ENCODE measurements at places on chromosomes 2 and 18. TPM values are rescaled to one million over a fixed set of nuclear protein-coding genes. Genes with fewer than 3 reads are reported as not detected.

Gene KCNJ3
- total RNA-seq: 1.2 TPM

Gene REG1B
- not detected for total RNA-seq

Gene GKN2
- not detected for total RNA-seq

Gene RASGRP3
- total RNA-seq: 9.6 TPM

Gene CNDP1
- total RNA-seq: not detected

Gene NYAP2
- not detected for total RNA-seq

Gene UGT1A10
- not detected for total RNA-seq

Gene DSG2
- 11.4 TPM for total RNA-seq

Gene TTC32
- total RNA-seq: 18.3 TPM

Gene VWC2L
- total RNA-seq: not detected

Gene ALK
- 0.94 TPM for total RNA-seq

DNA sequence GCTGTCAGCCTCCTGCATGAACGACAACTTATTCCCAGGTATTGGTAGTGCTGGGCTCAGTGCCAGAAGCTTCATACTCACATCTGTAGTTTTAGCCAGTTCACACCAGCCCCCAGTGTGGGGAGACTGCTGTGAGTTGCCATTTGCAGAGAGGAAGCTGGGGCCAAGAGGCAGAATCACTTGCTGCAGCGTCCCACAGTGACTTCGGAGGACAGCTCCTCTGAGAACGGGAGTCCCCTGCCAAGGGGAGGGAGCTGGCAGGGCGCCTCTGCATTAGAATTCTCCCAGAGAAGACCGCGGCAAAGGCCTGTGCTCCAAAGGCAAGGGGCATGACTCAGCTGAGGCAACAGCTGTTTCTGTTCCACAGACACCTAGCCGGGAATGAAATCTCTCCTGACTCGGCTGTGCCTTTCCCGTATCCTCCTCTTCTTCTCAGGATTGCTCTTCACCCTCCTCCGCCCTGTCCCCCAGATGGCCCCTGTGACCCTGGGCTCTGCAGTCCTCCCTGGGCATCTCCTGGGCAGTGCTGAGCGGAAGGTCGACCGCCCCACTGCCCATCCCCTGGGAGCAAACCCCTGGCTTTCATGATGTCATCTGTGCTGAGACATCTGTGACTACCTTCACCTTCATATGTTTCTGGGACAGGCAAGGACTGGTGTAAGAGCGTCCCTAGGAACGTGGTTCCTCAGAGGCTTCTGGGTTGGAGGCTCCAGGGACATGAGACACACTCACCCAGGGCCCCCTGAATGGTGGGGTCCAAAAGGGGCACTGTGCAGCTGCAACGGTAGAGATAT is 18.0 kb downstream of the MAL start:
- peak; percentile 96 for ATAC-seq

DNA sequence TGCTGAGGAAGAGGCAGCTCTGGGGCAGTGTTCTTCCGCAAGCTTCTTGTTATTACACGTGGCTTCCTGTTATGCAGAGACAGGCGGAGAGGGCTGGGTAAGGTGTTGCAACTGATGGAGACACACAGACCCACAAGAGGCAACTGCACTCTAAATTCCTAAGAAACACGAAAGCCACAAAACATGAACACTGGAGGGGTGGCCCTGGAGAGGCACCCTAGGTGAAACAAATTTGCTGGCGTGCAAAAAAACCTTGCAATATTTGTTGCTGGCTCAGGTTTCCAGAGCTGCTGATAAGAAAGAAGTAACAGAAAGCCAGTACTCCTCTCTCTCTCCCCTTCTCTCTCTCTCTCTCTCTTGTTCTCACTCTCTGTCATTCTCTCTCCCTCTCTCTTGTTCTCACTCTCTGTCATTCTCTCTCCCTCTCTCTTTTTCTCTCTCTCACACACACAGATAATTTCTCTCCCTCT is 31.8 kb downstream of the ARHGAP25 start:
- ATAC-seq: peak; percentile 63

- no peak for ATAC-seq
Observed at GRCh38 chr18:74589811-74590210, 7.9 kb upstream of the ZNF407 start.

- ATAC-seq: no peak
Observed at GRCh38 chr18:2471523-2471922, 99.8 kb downstream of the METTL4 start.

- ATAC-seq: no peak
Observed at GRCh38 chr2:223549215-223549614, 52.9 kb downstream of the SCG2 start.

- no peak for ATAC-seq
Observed at GRCh38 chr2:174764280-174765255, at the start of gene CHRNA1. TSS of gene CHRNA1 (minus strand) at chr2:174764472. CDS start at chr2:174764394, 78 bp downstream.

- no peak for ATAC-seq
Observed at GRCh38 chr18:59501920-59502273, 142.8 kb upstream of the LMAN1 start.

DNA sequence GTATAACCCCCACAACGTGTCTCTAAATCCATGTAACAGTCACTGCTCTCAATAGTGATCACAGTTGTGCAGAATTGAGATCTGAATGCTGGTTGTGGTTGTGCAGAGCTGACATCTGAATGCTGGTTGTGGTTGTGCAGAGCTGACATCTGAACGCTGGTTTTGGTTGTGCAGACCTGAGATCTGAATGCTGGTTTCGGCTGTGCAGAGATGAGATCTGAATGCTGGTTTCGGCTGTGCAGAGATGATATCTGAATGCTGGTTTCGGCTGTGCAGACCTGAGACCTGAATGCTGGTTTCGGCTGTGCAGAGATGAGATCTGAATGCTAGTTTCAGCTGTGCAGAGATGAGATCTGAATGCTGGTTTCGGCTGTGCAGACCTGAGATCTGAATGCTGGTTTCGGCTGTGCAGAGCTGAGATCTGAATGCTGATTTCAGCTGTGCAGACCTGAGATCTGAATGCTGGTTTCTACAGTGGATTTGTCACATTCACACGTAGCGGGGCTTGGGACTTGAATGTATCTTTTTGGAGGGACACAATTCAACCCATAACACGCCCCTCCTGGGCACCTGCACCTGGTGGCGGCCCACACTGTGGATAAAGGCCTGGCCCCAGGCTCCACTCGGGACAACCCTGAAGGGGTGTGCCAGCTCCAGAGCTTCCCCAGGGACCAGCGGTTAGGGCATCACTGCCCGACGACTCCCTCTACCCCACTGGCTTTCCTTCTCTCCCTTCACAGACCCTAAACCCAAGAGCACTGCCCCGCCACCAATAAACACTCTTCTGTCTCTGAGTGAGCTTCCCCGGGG is 51.1 kb upstream of the SLC66A3 start:
- no peak for ATAC-seq

- no peak for ATAC-seq
Observed at GRCh38 chr18:59737776-59738300, 40.6 kb upstream of the CCBE1 start.

- peak; percentile 51 for ATAC-seq
Observed at GRCh38 chr2:191857259-191857805, 10.4 kb upstream of the CAVIN2 start.

DNA sequence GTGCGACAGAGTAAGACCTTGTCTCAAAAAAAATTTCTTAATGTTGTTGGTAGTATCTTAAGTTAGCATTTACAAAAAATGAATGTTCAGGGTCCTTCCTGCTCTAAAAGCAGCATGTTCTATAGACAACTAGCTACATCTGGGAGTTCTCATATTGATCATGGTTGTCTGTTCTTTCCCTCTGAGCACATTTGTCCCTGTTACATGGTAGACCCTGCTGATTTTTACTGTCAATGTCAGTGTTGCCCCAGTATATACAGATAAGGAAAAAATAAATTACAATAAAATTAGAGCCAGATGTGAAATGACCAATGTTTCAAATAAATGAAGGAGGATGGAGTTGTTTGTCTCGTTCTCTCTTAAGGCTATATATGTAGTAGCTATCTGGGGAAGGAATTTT is 63.2 kb downstream of the KCMF1 start:
- ATAC-seq: no peak

DNA sequence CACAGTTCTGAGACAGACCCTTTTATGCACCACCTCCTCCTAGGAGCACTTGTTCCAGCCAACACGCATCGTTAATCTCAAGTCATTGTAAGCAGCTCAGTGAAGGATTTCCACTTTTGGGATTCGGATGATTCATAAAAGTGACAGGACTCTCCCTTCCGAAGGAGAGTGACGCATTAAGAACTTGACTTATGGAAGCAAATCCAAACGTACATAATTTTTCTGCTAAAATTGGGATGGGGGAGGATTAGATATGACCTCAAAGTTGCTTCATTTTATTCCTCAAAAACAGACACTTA is 165.7 kb downstream of the TWIST2 start:
- no peak for ATAC-seq

- no peak for ATAC-seq
Observed at GRCh38 chr2:14516844-14517243, 115.7 kb upstream of the LRATD1 start.

- peak; percentile 91 for ATAC-seq
Observed at GRCh38 chr2:205947621-205948495, 138.1 kb downstream of the INO80D start.

GRCh38 chr2:121562269-121563176 is 31.8 kb downstream of the RNU4ATAC start:
- ATAC-seq: no peak

DNA sequence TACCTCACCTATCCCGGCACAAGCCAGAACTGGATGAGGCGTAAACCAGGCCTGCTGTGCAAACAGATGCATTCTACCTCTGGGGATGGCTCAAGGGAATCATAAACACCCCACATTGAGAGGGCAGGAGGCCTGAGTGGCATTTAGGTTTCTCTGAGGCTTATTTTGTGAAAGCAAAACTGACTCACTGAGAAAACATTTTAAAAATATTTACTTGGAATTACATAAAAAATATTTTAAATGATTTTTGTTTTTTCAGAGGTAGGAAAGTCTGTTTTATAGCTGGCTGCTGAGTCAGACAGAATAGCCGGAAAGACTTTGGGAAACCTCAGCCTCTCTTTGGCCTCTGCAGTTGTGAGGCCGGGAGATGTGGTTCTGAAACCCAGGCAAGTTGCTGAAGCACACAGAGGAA is 244.1 kb downstream of the NCKAP5 start:
- no peak for ATAC-seq

DNA sequence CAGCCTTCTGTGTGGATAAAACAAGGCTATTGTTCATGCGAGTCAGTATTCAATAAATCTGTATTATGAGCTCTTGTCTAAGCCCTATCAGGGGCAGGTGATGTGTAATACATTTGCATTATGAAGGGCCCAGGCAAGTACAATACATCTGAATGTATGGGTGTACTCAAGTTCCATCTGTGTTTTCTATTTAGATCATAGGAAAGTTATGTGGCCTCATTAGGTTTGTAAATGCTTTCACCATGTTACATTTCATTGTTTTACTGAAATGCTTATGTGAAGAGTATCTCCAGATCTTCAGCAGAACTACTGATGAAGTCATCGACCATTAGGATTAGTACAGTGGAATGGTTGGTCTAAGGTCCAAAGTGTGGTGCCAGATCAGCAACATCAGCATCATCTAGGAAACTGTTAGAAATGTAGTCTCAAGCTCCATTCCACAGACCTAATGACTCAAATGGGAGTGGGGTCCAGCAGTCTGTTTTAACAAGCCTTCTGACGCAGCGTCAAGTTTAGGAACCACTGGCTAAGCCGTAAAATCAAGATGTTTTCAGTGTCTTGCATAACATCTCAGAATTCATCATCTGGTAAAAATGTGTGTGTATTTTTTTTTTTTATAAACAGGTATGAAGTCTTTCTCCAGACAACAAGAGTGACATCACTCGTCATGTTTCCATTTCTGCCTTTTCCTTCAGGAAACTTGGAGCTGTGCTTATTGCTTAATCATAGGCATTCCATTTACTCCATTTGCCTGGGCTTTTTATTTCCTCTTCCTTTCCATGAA is 80.5 kb downstream of the LYPD6 start:
- no peak for ATAC-seq

DNA sequence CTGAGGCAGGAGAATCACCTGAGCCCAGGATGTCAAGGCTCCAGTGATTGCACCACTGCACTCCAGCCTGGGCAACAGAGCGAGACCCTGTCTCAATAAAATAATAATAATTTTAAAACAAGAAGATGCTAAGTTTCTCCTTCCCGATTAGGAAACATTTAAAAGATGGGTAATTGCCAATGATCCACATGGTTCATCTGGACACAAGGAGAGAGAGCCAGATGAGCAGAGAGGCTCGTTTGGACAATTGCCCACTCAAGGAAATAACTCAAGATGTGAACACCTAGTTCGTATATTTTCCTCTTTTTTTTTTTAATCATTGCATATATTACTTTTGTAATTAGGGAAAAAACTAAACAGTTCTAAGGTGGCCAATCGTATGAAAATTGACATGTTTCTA is 3.6 kb upstream of the ACTG2 start:
- ATAC-seq: no peak

- no peak for ATAC-seq
Observed at GRCh38 chr2:190896477-190896876, 15.9 kb downstream of the GLS start.

DNA sequence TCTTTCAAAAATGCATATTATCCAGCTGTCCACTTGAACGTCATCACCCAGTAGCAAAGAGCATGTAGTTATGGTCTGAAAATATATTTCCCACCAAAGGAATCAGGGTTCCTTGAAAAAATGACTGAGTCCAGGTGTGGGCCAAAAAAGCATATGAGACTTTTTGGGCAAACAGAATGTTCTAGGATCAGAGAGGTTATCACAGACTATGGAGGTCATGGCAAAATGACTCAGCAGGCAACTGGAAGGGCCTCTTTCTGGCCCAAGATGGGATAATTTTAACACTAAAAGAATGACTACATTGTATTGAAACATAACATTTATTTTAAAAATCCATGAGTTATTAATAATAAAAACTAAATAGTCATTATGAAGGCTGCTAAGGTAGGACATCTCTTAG is 77.1 kb downstream of the COBLL1 start:
- ATAC-seq: no peak

DNA sequence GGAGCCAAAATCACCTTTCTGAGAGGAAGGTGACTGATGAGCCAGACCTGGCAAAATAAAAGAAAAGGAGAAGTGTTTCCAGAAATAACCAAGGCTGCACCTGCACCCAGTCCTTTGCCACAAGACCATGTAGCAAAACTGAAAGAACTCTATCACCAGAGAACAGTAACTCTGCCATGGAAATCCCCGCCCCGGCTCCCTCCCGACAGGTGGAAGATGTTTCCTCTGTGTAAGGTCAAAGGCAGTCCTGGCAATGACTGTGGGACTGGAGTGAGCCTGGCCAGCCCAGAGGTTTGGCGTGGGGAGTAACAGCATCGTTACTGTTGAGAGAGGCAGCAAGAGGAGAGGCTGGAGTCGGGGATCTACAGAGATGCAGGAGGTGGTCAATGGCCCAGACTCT is 42.3 kb downstream of the SPRED2 start:
- ATAC-seq: no peak

Measured in gastroesophageal sphincter (tissue), 4 donors.